ENCODE measurements at places on chromosomes 11 and 22.

DNA sequence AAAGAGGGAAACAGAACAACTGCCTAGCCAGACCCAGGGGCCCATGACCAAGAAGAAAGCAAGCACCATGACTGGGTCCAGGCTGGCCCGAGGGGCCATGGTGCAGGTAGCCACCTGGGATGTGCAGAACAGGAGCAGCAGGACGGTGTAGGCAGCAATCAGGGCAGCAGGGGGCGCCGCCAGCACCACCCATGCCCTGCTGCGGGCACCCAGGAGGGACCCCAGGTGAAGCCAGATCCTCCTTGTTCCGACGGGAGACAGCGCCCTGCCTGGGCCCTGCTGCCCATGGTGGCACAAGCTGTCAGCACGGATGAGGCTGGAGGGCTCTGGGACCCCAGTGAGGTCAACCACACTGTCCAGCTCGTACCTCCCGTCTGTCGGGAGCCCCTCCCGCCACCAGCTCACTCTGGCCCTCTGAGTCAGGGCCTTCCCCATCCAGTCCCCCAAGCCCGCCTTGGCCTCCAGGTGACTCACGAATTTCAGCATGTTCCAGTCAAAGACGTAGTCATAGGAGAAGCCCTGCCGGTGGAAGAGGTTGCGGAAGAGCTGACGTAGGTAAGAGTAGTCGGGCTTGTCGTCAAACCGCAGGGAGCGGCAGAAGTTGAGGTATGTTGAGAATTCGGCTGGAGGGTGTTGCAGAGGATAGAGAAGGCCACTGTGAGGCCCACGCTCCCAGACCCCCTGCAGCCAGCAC is 18.8 kb downstream of the CSNK1E start:
- no peak for DNase-seq

GRCh38 chr22:27997538-27997937 is 78.5 kb upstream of the PITPNB start:
- DNase-seq = no peak

DNA sequence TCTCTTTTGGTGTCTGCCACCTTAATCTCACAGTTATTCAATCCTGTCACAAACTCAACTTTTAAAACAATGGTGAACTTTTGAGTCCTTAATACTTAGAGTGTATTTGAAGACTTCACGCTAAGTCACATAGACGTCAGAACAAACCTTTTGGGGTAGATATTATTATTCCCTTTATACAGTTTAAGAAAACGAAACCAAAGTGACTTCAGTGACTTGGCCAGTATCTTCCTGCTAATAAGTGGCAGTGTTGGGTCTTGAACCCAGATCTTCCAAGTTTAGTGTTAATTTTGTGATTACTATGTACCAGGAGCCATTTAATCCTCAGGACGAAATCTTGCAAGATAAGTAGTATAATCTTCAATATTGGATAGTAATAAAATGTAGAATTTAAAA is 691 bp downstream of the CEP295 start:
- no peak for DNase-seq

DNA sequence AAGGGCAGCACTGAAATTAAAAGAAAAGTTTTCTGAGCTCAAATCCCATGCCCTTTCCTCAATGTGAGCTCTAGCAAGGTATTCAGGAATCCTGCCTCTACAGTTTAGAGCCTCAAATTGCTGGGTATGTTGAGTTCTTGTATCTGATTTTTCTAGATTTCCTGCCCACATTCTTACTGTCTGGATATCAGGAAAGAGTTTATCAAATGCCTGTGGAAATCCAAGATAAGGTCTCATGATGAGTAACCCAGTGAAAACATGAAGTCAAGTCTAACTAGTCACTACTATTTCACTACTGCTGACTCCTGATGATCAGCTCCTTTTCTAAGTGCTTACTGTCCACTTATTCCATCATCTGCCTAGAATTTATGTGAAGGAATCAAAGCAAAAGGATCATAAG is 29.8 kb downstream of the LIMK2 start:
- no peak for DNase-seq

DNA sequence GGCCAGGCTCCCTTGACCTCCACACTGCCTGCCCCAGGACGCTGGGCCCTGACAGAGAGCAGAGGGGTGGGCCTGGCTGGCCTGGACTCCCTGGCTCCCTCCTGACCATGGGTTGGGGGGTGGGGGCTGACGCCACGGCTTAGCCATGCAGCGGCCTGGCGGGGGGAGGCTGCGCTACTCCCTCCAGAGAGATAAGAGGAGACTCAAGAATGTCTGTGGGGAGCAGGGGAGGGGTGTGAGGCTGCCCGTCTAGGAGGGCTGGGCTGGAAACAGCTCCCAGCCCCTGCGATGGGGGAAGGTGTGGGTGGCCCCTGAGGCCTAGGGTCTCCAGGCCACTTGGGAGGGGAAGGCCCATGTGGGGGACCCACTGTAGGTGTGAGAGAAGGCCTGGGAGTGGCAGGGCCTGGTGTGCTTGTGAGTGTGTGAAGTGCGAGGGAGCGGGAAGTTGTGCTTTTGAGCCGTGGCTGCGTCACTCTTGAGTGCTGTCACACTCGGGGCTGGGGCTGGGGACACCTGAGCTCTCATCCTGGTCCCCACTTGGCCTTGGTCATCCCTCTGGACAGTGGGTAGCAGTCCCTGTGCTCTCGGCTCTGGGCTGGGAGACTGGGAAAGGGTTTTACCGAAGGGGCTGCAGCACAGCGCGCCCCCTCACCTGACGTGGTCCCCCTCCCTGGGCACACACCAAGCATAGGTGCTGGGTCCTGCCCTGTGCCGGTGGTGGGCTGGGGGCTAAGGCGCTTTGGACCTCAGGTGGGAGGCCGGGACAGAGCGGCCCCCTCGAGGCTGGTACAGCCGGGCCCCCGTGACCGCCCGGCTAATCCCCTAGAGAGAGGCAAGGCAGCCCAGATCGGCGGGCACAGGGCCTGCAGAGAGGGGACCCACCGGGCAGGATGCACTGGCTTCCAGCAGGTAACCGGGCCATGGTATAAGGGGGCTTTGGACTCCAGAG is 2.4 kb downstream of the MYRF start:
- DNase-seq = no peak

- no peak for DNase-seq
Observed at GRCh38 chr11:44192017-44192385, 96.5 kb downstream of the EXT2 start.

GRCh38 chr11:66957971-66958231 is 282 bp downstream of the PC start:
- DNase-seq = no peak

Data from GM12892 (cell line).